ENCODE measurements at places on chromosomes 5 and 9.

DNA sequence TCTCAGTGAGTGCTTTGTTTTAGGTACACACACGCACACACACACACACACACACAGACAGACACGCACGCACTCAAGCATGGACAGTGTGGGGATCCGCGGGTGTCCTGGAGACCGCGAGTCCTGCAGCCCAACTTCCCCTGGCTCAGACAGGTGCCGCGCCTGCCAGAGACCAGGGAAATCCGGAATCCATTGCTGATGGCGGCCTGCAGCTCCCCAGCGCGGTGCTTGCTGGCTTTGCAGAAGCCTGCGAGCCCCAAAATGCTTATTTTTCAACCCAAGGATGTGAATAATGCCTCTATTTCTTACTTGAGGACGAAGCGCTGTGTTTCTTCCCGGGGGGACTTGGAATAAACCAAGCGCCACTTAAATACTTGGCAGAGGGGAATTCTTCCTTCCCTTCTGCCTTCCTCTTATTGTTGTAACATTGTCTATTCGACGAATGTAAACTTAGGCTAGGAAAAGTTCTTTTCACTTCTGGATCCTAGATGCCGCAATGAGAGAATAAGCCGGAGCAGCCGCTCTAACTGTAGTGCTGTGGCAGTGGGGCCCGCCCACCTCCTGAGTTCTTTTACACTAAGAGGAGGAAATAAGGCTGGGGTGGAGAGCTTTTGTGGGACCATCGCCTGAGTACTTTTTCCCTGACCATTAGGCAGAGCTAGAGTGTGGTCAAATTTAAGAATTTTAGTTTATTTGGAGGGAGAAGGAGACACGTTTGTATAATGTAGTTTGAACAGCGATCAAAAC lies 802 bp downstream of the ITGA2 start:
- ATAC-seq = peak; percentile 32
- H3K27me3 ChIP-seq = peaks cover 17% of the 10 kb centered on the region
- H3K4me3 ChIP-seq = peak overlapping the region; percentile 73
- no peaks in the 10 kb centered on the region for H3K36me3 ChIP-seq
- peaks cover 27% of the 10 kb centered on the region for H3K4me1 ChIP-seq

DNA sequence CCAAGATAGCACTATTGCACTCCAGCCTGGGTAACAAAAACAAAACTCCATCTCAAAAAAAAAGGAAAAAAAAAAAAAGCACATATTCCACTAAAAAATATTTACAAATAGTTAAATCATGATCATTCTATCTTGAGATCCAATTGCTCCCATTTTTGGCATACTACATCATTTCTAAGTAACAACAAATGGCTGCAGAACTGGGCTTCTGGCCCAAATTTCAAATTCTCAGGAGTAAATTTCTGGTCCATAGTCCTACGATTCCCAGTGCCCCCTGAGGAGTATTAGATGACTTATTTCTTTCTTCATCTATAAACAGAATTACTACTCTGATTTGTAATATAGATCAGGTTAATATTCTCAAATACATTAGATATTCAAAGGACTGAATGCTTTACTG lies 62.1 kb downstream of the CEMIP2 start:
- peaks cover 4% of the 10 kb centered on the region for H3K4me1 ChIP-seq
- no peak for ATAC-seq
- H3K4me3 ChIP-seq = no peak overlapping the region
- H3K27ac ChIP-seq = no peak overlapping the region
- H3K27me3 ChIP-seq = no peaks in the 10 kb centered on the region

DNA sequence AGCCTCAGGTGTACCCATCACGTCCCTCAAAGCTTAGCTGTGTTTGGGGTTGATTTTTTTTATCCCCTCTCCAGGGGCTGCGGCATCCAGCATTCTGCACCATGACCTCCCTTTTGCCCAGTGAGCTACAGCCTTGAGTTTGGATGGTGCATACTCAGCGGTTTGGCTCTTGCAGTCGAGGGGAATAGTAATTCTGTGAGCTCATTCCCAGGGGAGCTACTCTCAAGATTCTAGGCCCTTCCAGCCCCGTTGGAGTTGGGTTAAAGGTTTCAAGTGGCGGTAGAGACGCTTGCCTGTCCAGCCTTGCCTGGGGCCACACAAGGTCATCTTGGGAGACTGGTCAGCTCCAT lies 102.2 kb upstream of the SPRY4 start:
- ATAC-seq = no peak
- no peaks in the 10 kb centered on the region for H3K27me3 ChIP-seq
- H3K36me3 ChIP-seq = no peaks in the 10 kb centered on the region
- H3K4me3 ChIP-seq = peak overlapping the region; percentile 60
- peaks cover 31% of the 10 kb centered on the region for H3K4me1 ChIP-seq

DNA sequence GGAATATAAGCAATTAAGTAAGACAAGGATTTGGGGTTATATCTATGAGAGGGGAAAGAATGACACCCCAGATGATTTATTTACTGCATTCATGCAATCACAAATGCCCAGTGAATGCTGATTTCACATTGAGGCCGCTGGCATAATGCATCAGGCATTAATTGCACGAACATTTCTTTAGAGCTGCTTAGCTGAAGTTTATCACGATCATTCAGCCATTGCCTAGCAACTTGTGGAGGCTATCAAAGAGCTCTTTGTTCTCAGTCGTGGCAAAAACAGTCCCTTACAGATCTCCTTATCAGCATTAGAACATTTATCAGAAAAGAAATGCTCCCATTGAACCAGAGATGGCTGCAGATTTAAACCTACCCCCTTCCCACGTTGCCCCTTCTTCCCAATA lies 88.7 kb upstream of the PRRC1 start:
- no peaks in the 10 kb centered on the region for H3K36me3 ChIP-seq
- peaks cover 6% of the 10 kb centered on the region for H3K27me3 ChIP-seq
- ATAC-seq = no peak
- H3K27ac ChIP-seq = no peak overlapping the region
- no peak overlapping the region for H3K4me3 ChIP-seq
- H3K4me1 ChIP-seq = no peaks in the 10 kb centered on the region

Data from activated T-helper 17 cell treated with anti-CD3 and anti-CD28 coated beads, Interleukin-2, amount 50 U/mL, for 72 hours (primary cell).